NCI-H2171 treated with DMSO at 0.1 percent for 48 hours (cell line): ENCODE measurements at places on chromosomes 16 and 17.
A peak's percentile ranks its signal among the peaks of the same experiment; 100 is the strongest.

DNA sequence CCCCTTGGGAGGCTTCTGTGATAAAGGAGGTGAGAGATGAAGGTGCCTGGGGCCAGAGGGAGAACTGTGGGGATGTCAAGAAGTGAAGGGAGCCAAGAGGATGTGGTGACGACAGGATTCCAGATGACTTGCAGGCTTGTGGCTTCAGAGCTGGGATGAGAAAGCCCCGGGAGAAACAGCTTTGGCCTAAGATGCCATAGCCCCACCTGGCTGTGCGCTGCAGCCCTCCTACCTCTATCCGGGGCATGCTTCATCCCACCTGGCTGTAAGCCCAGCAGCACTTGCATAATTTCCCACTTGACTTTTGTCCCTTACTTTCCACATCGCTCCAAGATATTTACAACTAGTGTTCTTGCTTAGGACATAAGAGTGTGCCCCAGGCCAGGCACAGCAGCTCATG, 29.3 kb downstream of the GINS3 start:
- DNase-seq = peak; percentile 59

DNA sequence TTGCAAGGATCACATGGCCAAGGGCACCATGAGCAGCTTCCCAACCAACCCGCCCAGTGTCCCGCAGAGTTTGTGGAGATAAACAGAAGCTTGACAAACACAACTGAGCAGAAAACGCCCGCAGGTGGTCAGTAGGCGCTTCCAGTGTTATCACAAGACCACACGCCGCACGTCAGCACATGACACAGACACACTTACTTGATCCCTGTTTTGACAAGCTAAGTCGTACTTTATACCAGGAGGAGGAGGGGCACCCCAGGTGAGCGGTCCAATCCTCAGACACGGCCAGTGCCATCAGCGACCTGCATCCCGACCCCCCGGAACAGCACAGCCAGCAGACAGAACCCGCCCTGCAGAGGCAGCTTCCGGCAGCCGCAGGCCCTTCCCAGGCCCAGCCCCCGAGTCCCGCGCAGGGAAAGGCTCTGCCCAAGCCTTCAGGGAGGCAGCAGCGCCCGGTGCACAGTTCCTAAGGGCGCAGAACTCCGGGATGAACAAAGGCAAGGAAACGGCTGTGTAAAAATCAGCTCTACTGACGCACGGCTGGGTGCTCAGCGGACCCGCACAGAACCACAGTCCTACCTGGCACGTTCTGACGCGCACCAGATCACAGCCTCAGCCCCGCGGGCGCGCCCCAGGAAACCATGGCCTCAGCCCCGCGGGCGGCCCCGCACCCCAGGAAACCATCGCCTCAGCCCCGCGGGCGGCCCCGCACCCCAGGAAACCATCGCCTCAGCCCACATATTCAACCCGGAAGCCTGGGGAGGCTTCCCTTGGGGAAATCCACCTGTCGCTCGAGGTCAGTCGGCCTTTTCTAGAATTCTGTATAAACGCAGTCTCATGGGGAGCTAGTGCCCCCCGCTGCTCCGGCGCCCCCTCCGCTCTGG, 27.8 kb downstream of the AXIN1 start:
- DNase-seq = no peak

DNA sequence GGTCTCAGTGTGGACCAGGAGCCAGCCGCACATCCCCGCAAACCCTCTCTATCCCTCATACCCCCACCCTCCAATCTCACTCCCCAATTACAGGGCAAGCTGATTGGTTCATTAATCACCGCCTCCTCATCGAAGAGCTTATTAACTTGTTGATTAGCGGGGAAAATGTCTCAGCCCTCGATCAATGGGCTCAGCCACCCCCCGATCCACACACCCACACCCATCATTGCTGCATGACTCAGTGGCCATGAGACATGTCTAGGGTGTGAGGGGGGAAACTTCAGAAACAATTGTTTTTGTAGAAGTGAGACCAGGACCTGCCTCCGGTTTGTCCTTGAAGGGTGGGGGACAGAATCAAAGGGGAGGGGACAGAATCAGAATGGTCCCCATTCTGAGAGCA, 2.5 kb upstream of the PYY start:
- DNase-seq = no peak

DNA sequence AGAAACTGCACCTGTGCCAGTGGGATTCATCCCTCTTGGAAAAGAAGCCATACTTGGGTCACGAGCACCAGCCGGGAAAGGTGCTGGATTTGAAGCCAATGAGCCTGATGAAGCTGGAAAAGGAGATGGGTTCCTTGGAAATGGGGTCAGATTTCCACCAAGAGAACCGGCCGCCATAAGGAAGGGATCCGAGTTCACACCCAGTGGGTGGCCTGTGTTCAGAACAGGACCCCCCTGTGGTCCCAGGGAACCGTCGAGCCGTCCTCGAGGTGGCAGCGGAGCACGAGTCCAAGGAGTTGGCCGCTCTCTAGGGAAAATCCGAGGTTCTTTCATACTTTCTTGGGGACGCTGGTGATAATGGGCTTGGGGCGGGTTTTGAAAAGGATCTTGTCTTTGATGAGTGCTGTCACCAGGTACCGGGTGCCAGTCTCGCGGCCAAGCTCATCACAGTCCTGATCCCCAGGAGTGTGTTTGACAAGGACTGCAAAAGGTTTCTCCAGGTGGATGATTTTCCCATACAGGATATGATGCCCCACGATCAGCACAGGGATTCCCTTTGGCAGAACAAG, 12.2 kb downstream of the CHTF8 start:
- DNase-seq = no peak
